ENCODE measurements at places on chromosomes 5 and 9.

DNA sequence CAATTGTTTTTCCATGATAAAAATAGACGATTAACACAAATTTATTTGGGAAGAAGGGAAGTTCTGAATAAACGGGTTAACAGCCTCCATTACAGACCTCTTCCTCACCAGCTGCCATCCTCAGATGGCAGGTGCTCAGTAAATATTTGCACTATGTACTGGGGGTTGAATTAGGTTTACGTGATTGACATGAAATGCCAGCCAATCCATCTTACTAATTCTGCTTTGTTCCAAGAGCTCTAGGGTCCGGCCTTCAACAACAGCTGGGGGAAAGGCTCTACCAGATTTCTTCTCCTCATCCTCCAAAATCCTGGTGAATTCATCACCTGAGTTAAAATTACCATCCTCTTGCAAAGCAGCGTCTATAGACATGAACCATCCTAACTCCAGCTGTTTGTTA lies 104.6 kb downstream of the MTX3 start:
- DNase-seq, result no peak

DNA sequence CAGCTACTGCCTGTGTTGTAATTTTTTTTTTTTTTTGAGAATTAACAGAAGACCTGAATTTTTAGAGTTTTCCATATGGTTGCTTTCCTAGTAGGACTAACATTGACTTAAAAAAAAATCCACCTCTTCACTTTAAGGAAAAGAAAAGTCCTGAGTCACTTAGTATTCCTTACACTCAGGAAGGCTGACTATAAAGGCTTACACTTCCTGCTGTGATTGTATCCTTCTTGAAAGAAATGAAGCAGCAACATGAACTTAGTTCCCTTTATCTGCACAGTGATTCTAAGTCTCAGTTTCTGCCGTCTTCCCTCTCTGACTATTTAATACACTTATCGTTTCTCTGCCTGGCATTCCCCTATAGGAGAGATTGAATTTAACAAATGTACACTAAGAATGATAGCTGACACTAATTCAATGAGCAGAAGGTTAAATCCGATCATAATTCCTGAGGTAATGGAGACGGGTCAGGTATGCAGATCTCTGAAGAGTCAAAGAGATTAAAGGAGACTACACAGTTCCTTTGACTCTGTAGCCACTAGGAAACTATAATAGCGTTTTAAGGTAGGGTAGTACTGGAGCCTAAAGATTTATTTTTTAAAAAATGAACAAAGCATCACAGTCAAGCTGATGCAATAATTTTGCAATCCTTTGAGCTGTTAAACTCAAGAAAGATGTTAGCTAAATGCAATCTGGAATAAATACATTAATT lies 185.1 kb upstream of the ELAVL2 start:
- no peak for DNase-seq

DNA sequence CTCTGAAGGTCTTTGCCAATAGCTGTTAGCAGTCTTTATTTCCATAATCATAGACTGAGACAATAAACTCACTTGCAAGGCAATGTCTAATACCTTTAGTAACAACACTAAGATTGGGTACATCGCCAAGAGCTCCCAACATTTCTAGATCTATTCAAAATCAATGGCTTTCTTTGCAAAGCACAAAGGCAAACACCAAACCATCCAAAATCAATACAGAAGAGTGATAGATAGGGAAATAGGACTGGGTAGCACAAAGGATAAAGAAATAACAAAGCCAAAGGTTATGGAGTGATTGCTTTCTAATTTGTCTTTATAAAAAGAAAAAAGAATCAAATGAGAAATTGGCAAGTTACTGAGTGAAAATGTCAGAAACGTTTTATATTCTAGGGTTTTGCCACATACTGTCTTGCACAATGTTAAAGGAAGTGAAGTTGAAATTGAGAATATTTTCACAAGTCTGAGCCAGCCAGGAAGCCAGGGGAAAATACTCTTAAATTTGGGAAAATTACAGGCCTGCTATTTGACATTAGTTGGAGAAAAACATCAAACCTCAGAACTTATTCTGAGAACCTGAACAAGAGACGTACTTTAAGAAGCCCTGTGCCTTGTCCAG lies 53.3 kb upstream of the LHFPL2 start:
- peak; percentile 31 for DNase-seq

DNA sequence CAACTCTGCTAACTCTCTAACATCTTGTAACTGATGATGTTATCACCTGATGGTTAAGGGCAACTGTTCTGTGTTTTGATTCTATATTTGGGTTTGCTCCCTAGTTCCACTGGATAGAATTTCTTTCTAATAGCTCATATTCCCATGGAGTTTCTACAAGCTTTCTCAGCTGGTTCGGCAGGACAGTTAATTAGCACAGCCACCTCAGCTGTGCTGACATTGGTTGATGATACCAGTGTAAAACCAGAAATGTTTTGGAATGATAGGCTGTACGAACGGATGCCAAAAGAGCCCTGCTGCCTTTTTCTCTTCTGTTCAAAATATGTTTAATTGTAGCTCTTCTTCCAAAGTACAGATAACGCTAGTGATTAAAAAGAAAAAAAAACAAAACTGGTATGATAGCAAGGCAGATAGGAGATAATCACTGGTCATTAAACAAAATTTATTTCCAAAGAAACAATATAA lies 440.5 kb upstream of the ZNF608 start:
- no peak for DNase-seq

DNA sequence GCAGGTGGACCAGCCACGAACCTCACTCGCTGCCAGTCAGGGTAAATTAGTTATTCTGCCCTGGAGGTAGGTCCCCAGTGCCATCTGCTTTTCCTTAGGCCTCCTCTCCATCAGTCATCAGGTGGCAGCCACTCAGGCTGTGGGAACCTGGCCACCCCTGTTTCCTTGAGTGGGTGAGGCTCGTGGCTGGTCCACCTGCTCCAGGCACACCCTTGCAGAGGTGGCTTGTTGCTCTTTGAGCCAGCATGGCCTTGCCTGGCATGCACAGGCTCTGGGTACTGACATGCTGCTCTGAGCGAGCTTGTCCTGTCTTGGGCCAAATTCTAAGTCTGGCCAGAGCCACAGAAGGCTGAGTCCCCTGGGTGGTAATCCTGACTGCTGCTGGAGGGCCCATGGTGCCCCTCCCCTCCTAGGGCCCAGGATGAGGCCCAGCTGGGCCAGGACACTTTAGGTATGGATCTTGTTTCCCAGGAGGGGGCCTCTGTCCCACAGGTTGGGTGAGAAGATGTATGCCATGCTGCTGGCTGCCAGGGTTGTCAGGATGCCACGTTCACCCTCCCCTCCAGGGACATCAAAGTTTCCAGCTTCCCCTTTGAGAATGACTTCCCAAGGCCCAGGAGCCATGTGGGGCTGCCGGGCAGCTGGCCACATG lies 17.0 kb upstream of the ZNF484 start:
- DNase-seq, result no peak

GRCh38 chr5:178931846-178932760 lies 8.9 kb upstream of the ZNF454 start:
- DNase-seq, result no peak

DNA sequence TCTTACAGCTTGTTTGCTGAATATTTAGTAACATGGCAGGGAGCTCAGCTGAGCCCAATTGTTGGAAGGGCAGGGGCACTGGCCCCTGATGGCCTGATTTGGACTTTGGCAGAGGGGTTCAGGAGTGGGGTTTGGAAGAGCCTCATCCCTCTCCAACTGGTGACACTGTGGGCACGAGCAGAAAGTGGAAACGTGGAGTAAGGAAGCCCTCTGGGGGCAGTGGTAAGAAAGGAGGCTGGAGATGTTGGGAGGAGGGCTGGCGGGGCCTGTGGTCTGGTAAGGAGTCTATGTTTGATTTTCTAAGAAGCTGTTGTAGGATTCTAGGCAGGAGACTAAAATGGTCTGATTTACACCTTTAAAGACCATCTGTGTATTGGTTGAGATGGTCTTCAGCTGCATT lies 208.9 kb downstream of the HSPA4 start:
- DNase-seq, result no peak

DNA sequence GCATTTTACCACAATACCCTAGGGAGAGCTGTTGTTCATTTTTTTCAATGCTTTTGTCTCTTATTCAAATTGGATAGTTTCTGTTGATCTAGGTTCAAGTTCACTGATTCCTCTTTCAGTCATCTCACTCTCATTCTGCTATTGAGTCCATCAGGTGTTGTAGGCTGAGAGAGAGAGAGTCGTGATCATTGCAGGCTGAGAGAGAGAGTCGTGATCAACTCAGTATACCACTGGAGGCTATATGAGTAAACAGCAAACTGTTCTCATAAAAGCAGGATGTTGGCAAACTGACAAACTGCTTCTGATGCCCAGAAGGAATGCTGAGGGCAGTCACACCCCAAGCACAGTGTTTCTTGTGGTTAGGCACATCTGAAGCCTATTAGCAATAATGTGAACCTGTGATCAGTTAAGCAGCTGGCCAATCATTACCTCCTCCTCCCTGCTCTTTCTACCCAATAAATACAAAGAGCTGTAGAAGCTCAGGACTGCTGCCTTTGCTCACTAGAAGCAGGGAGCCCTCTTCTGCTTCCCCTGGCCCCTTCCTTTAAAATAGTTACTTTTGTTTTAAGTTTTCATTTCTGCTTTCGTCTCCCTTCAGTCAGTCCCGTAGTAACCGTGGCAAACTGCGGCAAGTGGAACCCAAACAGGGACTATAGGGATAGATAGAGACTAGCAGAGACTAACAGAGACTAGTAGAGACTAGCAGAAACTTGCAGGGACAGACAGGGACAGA lies 476.1 kb upstream of the ACO1 start:
- no peak for DNase-seq

- DNase-seq, result peak; percentile 97
These were observed 6.3 kb upstream of the IRF1 start for GRCh38 chr5:132496631-132497487.

DNA sequence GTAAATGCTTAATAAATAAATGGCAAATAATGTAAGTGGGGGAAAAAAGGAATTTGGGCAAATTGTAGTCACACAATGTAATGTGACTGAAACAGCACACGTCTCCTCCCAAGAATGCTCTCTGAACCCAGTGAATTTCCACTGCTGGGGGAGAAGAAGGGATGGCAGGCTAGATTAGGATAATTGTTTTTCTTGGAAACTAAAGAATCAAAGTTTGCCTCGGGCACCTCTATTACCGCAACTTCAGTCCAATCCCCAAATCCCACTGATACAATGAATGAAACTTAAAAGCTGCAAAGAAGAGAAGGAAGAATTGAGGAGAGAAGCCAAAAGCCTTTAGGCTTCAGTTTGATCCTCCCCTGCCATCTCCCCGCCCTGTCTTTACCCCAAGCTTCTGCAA lies 423.2 kb upstream of the PAPPA start:
- DNase-seq, result no peak

- peak; percentile 47 for DNase-seq
These were observed 31.0 kb downstream of the ABLIM3 start for GRCh38 chr5:149172261-149172660.

GRCh38 chr9:121637713-121638220 lies 13.7 kb upstream of the DAB2IP start:
- DNase-seq, result no peak

DNA sequence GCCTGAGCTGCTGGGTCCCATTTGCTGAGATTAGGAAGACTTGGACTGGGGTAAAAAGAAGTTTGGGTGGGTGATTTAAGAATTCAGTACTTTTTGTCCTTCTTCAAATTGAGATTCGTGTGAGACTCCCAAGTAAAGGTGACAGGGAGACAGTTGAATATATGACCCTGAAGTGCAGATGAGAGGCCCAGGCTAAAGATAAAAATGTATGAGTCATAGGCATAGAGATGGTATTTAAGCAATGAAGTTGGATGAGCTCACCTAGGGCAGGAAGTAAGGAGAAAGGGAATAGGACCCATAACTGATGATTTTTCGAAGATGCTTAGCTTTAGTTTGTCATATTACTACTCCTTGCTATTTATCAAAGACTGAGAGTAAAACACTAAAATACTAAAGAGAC lies 255.9 kb upstream of the ADRA1B start:
- DNase-seq, result no peak

DNA sequence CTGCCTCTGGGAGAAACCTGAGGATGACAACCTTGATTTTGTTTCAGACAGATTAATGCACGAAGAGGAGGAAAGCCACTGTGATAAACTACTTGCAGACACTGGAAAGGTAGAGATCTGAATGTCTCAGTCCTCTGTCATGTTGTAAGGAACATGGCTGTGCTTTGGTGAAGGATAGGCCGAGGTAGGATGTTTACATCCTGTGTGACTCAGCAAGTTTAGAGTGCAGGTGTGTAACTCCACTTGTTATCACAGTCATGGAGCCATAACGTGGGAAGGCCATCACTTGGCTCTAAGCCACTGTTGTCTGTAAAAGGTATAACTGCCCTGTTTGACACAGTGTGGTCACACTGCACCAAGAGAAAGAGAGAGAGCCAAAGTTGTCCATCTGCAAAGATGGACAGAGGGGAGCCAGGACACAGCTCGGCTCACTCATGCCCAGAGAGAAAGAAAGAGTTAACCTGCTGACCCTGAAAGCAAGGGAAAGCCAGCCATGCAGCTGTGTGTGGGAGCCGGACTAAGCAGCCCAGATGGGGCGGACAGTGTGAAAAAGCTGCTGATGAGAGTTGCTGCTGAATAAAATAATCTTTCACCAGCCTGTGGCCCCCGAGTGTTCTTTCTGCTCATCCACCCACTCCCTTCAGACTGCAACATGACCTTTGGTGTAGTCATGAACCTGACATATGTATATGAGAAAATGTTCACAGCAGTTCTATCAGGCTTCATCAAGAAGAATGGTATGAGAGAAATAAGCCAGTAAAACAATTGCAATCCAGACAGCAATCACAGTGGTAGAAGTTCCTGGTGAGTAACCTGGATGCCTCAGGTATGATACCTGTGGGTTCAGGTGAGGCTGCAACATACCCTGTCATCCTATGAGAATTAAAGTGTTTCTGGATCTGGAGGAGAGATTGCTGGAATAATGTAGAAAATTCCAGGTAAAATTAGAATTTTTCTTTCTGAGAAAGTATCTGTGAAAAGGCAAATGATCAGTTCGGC lies 115.9 kb downstream of the TARS1 start:
- no peak for DNase-seq

Data from suppressor macrophage treated with lipopolysaccharide for 4 hours (primary cell).